ENCODE measurements at places on chromosomes 5 and 9.

- no peak for DNase-seq
Observed at GRCh38 chr9:33049680-33050361, 24.7 kb downstream of the DNAJA1 start.

DNA sequence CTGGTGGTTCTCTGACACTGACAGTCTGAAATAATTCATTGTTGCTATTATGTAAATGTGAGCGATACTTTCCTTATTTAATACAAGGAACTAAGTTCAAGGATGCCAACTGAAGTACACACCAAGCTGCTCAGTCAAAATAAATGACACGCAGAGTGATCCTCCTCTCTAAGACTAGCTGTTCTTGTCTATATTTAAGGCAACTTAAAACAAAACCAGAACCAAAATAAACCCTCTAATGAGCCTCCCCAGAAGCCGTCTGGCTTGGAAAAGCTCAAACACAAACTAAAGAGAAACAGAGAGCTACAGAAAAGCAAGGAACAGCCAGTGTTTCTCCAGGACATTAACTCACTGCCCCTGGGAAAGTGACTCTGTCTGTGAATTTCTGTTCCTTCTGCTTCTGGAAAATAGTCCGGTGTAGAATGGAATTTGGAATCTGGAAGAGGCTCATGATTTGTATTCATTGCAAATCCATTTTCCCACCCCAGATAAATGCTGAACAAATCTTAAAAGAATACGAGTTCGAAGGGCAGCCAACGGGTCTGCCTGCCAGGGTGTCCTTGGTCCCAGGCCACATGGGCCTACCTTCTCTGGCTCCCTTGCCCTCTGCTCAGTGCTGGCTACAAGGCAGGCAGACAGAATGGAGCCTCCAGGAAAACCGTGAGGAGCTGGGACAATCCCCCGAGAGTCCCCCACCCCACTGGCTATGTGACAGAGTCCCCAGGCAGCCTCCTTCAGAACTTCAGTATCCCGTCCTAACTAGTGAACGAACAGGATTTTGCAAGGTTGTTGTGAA is 14.8 kb downstream of the GGTA1 start:
- no peak for DNase-seq

- no peak for DNase-seq
Observed at GRCh38 chr9:6852243-6852963, 94.6 kb downstream of the KDM4C start.

- no peak for DNase-seq
Observed at GRCh38 chr9:129336601-129337331, 158.7 kb upstream of the IER5L start.

DNA sequence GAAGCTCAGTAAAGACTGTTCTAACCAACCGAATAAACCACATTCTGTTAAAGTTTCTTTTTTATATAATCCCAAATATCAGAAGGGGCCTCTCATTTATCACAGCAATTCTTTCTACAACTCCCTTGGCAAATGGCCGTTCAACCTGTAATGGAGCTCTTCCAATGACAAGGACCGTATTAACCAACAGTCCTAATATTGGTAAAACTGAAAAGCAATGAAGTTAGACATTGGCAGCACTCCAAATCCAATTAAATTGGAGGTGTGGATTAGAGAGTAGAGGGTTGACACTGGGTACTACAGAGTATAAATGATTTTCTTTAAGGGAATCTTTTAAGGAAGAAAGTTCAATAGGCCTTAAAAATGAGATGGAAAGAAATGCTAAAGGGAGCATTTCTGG is 842 bp downstream of the TMED7 start:
- DNase-seq, result no peak

DNA sequence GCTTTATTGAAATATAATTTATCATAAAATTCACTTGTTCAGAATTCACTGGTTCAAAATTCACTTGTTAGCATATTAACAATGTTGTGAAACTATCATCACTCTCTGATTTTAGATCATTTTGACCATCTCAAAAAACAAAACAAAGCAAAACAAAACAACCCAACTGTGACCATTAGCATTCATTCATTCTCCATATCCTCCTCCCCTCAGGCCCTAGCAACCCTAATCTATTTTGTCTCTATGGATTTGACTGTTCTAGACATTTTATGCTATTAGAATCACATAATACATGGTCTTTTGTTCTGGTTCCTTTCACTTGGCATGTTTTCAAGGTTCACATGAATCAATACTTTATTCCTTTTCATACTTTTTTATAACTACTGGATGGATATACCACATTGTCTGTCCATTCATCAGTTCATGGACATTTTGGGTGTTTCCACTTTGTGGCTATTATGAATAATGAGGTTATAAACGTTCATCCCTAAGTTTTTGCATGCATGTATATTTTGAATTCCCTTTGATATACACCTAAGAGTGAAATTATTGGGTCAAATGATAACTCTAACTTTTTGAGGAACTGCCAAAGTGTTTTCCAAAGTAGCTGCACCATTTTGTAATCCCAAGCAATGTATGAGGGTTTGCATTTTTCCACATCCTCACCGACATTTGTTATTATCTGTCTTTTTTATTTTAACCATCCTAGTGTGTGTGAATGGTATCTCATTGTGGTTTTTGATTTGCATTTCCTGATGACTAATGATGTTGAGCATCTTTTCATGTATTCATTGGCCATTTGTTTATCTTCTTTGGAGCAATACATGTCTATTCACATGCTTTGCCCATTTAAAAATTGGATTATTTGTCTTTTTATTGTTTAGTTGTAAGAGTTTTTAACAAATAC is 304.1 kb downstream of the SH3GL2 start:
- DNase-seq, result no peak
